HFFc6 (cell line): ENCODE measurements at places on chromosomes 11 and 22. TPM values are rescaled to one million over a fixed set of nuclear protein-coding genes. Genes with fewer than 3 reads are reported as not detected.
A peak's percentile ranks its signal among the peaks of the same experiment; 100 is the strongest.

NFAM1 gene
- total RNA-seq, result not detected in 3 replicates

TLCD5 gene
- total RNA-seq, result 7.2 and 8.5 TPM in 2 replicates

TNNI2 gene
- not detected in 3 replicates for total RNA-seq

DNA sequence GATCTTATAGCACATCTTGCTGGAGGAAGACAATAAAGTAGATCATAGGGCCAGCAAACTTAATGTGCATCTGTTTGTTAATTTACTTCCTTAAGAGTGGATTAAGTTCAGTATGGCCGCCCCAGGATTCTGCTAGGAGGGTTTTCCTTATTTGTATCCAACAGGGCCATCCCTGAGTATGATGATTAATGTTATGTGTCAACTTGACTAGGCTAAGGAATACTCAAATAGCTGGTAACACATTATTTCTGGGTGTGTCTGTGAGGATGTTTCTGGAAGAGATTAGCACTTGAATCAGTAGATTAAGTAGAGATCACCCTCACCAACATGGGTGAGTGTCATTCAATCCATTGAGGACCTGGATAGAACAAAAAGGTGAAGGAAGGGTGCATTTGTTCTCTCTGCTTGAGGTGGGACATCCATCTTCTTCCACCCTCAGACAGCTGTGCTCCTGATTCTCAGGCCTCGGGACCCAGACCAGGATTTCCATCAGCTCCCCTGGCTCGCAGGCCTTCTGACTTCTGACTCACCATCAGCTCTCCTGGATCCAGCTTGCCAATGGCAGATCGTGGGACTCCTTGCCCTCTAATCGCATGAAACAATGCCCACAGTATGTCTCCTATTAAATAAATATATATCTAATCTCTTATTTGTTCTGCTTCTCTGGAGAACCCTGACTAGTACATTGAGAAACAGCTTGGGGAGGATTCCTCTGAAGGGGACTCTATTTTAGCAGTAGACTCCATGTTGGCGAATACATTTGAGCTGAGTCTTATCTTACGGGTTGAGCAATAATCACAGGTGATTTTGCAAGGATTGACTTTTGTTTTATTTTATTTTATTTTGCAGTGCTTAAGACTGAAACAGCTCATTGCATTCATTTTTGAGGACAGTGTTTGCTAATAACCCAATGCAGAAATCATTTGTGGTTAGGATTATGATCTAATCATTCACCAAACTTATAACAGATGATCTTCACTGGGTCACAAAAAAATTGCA is 9.0 kb upstream of the ZBTB44 start:
- no peak for DNase-seq
- H3K27ac ChIP-seq, result no peak overlapping the region
- H3K4me3 ChIP-seq, result no peak overlapping the region
- peaks cover 3% of the 10 kb centered on the region; the same call in 1 of the 2 replicates for H3K4me1 ChIP-seq

GRCh38 chr22:44312766-44313165 is at the start of gene SHISAL1:
TSS of gene SHISAL1 (minus strand) at chr22:44312951. CDS start at chr22:44300945, 12,006 bp downstream.
- no peaks in the 10 kb centered on the region; the same call in 1 of the 2 replicates for H3K27me3 ChIP-seq
- H3K4me3 ChIP-seq, result no peak within 1 kb of the TSS
- no peaks in the 10 kb centered on the region for H3K36me3 ChIP-seq
- peaks cover 34% of the 10 kb centered on the region for H3K4me1 ChIP-seq
- peak; percentile 0 for DNase-seq
- H3K27ac ChIP-seq, result peak within 1 kb of the TSS; percentile 55; the same call in 1 of the 2 replicates

DNA sequence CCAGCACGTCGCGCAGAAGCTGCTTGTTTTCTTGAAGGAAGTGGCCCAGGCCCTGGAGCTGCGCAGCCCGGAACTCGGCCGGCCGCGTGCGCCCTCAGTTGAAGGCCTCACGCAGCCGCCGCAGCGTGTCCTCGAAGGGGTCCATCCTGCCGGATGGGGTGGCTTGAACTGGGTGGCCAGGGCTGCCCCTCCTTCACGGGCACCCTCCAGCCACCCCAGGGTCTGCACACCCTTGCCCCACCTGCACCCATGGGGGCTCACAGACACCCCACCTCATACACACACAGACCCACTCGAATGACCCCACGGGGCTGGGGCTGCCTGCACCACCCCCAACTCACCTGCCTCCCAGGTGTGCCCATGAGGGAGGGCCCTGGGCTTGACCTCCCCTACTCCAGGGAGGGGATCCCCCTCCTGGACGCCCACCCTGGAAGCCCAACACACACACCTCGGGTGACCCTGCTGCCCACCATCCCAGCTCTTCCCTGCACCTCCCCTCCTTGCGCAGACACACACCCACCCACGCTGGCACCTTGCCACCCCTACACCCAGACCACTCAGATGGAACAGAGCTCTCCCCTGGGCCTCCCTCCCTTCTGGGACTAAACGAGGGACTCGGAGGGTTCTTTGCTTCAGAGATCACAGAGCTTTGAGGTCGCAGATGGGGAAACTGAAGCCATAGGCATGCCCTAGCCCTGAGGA is 6.8 kb downstream of the ALDH3B2 start:
- H3K4me3 ChIP-seq, result no peak overlapping the region
- H3K27me3 ChIP-seq, result peaks cover 9% of the 10 kb centered on the region; the same call in 1 of the 2 replicates
- H3K27ac ChIP-seq, result no peak overlapping the region
- no peaks in the 10 kb centered on the region for H3K36me3 ChIP-seq
- DNase-seq, result no peak
- H3K4me1 ChIP-seq, result no peaks in the 10 kb centered on the region

DNA sequence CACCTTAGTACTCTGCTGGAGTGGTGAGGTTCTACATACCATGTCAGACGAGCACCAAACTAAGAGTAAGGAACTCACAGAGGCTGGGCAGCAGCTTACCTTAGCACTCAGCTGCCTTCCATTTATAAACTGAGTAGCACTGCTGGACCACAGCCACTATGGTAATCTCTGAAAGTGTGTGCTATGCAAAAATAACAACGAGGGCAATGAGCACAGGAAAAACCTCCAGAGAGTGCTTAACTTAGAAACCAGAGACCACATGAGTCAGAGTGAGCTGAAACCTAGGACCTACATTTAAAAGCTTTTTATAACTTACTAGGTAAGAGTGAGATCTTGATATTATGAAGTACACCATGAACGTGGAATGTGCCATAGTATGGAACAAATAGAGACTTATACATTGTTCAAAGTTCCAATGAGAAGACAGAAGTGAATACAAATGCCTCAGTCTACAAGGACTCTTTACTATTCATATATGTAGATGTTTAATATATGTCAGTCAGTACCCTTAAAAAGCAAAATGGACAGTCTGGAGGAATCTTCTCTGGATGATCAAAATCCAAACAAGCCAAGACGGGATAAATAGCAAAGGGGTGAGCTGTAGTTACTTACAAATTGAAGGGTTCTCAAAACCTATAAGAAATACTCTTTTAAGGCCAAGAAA is 17.2 kb upstream of the CD59 start:
- peak; percentile 71 for DNase-seq
- no peaks in the 10 kb centered on the region for H3K27me3 ChIP-seq
- peaks cover 15% of the 10 kb centered on the region for H3K36me3 ChIP-seq
- H3K27ac ChIP-seq, result peak overlapping the region; percentile 58
- peaks cover 21% of the 10 kb centered on the region for H3K4me1 ChIP-seq

GRCh38 chr11:83156996-83157593 is at the start of gene PCF11:
TSS of gene PCF11 (plus strand) at chr11:83157131. CDS start at chr11:83157440, 309 bp downstream.
- peak within 1 kb of the TSS; percentile 100 for H3K27ac ChIP-seq
- DNase-seq, result no peak
- H3K36me3 ChIP-seq, result peaks cover 52% of the 10 kb centered on the region
- peaks cover 34% of the 10 kb centered on the region for H3K4me1 ChIP-seq
